ENCODE measurements at places on chromosomes 6 and 20.

DNA sequence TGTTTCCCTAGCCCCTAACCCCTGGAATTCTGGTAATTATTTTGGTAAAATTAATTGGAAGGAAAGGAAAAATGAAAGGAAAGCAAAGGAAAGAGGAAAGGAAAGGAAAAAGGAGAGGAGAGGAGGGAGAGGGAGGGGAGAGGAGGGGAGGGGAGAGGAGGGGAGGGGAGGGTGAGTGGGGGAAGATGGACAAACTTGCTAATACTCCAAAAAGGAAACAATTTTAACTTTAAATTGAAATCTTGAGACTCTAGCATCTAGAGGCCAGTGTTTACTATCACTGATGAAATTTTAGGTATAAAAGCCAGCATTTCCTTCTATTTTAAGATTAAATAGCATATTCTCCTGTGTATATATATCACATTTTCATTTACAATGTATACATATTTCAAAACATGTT is 156.5 kb downstream of the COL12A1 start:
- DNase-seq: no peak

DNA sequence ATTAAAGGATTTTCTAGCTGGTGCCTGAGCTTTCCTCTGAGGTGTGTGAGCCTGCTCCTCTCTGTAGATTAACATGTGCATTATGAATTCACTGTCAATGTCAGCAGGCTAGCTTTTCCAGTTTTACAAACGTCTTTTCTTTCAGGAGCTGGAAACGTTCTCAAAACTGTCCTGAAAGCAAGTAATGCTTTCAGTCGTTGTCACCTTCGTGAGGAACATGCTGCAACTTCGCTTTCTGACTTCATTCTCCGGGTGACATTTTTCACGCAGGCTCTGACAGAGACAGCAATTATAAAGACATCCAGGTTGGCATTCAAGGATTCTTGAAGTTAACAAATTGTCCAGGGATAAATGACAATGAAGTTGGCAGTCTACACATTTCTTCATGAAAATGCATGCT is 671.5 kb downstream of the DHX35 start:
- no peak for DNase-seq

DNA sequence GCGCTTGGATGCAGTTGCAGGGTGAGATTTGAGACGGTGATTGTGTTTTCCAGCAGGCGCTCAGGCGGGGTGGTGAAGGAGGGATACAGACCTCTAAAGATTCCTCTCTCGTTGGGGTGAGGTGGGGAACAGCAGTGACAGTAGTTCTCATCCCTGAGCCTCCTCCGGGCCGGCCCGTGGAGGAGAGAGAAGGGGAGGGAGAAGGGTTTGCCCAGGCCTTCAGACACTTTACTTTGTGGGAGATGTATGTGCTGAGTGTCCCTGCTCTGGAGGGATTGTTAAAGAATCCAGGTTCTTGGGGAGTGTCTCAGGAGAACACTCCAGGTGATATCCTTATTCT is 41.0 kb downstream of the PSMB9 start:
- no peak for DNase-seq

DNA sequence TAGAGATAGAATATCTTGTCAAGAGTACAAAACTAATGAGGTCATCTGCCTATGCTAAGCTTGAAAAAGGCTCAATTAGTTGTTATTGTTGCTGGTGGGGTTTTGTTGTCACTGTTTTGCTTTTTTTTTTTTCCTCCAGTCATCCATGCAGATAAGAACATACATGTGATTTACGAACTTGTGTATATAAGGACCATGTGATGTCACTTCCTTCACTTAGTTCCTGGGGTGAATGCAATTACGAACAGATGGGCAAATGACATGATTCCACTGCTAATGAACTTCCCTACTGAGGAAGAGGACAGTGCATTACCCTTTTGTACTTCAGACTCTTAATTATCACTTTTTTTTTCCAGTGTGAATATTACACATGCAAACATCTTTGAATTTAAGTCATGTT is 1175.3 kb upstream of the GJE1 start:
- DNase-seq: no peak

- no peak for DNase-seq
These were observed 1.9 kb downstream of the ACTL10 start for GRCh38 chr20:33668466-33669155.

GRCh38 chr20:10763112-10763511 is 89.3 kb upstream of the JAG1 start:
- no peak for DNase-seq

GRCh38 chr6:13044390-13044789 is 283.9 kb downstream of the TBC1D7 start:
- DNase-seq: no peak

- DNase-seq: no peak
These were observed 84.7 kb upstream of the GJE1 start for GRCh38 chr6:142047934-142048592.

DNA sequence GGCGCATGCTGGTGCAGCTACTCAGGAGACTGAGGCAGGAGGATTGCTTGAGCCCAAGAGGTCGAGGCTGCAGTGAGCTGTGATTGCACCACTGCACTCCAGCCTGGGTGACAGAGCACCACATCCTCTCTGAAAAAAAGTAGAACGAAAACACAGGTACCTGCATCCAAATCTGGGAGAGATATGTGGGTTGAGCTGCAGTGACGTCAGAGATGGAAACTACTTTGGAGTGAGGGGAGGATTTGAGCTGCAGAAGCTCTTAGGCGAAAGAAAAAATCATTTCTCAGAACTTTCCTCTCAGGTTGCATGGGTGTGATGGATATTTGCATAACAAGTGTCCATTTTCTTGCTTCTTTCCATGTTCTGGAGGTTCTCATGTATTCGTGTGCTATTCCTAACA is 4.0 kb upstream of the TULP1 start:
- no peak for DNase-seq

DNA sequence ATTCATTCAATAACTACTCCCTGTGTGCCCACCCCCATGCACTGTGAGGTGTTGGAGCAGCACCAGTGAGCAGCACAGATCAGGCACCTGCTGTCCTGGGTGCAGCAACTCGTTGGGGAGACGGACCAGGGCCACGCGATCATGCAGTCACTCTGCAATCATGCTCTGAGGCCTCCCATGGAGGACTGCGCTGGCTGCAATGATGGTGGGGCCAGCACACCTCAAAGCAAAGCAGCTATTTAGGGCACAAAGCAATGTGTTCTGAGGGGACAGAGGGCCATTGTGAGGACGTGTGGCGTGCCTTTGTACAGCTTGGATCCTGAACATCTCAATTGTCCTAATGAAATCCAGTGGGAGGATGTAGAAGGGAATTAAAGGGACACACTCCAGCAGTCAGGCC is 41.0 kb upstream of the MPC1 start:
- DNase-seq: no peak

DNA sequence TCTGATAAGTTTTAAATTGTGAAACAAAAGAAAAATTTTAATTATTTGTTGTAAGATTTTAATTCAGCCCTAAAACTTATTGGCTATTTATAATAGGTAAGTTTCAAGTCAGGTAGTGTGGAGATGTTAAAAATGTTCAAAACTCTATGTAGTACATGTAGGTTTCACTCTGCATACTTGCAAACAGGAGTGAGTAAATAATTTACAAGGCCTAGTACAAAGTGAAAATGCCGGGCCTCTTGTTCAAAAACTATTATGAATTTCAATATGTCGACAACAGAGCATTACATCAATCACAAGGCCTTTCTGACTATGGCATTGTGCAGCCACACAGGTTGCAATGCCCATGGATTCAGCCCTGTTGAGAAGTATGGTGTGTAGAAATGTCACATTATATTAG is 80.9 kb upstream of the GRIK2 start:
- DNase-seq: no peak

DNA sequence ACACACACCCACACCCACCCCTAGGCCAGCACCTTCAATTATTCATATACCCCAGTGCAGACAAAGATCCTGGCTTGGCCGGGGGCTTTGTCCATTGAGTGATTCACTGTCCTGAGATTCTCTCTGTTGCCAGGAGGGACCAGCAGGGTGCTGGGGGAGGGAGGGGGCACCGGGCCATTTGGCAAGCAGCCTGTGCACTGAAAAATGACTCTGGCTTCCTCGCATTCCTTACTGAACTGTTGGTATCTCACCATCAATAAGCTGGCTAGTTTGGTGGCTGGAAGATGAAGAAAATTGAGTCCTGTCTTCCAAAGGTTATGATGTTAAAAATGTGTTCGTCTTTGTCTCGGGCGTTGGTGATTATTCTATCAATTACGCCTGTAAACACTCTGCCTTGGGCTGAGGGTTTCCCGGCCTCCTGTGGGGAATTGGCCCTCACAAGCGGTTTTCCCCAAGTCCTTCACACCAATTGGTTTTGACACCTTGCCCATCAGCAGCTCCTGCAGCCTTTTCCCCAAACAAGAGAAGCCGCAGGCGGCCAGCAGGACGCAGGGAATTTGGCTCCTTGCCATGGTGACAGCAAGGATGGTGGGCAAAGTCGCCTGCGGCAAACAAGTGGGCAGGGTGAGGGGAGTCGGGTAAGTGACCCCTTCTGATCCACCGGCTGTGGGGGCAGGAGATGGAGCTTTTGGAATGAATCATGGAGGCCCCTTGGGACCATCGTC is 4.9 kb downstream of the VSTM2L start:
- DNase-seq: no peak

DNA sequence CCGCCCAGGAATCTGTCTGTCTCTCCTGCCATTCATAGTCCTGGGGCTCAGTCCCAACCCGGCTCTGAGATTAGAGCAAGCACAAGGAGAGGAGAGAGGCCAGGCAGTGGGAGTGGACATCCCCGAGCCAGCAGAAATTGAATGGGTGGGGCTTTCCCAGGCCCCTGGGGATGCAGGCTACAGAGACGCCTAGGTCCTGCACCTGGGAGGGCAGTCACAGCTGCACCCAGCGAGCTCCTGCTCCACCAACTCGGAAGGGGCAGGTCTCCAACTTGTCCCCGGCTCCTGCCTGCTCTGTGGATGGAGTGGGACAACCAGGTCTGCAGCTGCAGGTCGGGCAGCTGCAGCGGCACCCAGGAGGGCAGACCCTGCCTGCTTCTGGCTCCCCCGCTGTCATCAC is 11.1 kb upstream of the AIG1 start:
- DNase-seq: no peak

GRCh38 chr6:11766589-11767450 is 11.8 kb downstream of the ADTRP start:
- no peak for DNase-seq

DNA sequence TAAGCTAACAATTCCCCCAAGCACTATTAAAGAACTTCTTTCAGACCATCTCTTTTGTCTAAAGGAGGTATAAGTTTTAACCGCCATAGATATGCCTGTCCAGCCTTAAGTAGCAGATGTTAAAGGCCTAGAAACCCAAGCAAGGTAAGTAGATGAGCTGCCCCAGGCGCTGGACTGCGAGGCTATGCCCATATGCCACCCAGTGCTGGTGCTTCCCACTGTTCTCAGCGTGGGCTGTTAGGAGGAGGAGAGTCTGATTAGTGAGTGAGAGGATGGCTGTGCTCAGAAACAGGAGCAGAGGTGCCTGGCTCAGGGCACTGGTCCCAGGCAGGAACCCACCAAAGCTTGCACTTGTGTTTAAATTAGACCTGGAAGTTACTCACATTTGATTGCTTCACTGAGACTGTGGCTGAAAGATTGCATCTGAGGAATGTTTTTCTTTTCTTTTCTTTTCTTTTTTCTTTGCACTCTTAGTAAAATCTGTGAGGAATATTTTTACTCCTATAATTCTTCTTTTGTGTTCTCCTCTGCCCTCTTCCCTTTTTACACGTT is 32.2 kb downstream of the PRPH2 start:
- no peak for DNase-seq

DNA sequence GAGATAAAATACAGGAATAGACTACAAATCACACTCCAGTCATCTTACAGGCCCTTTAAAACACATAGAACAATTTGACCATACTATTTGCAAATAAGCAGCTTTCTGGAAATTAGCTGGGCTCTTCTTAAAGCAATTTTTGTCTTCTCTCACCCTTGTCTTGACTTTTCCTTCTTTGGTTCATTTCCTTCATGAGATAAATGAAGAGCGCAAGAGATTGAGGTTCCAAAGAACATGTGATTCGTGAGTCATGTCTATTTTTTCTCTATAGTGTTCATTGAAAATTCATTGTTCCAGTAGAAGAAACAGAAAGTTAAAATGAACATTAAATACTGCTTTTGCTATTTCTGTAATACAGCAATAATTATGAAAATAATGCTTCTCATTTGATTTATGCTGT is 33.9 kb downstream of the PRDM1 start:
- DNase-seq: no peak

- no peak for DNase-seq
These were observed 14.6 kb downstream of the CCM2L start for GRCh38 chr20:32024683-32025295.

DNA sequence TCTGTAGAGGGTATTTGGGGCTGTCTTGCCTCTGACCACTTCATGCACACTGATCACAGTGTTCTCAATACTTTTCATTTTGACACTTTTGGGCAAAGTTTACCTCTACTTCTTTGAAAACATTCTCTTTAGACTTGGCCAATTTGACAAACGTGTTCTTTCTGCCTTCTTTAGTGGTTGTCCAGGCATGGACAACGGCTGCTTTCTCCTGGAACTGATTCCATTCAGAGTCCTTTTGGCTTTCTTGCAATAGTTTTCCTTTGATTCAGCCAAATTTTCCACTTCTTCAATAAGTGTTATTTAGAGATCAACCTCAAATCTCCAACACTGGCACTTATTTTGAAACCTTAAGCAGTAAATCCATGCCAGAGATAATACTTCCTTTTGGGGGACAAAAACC is 6.7 kb upstream of the CST9 start:
- no peak for DNase-seq

DNA sequence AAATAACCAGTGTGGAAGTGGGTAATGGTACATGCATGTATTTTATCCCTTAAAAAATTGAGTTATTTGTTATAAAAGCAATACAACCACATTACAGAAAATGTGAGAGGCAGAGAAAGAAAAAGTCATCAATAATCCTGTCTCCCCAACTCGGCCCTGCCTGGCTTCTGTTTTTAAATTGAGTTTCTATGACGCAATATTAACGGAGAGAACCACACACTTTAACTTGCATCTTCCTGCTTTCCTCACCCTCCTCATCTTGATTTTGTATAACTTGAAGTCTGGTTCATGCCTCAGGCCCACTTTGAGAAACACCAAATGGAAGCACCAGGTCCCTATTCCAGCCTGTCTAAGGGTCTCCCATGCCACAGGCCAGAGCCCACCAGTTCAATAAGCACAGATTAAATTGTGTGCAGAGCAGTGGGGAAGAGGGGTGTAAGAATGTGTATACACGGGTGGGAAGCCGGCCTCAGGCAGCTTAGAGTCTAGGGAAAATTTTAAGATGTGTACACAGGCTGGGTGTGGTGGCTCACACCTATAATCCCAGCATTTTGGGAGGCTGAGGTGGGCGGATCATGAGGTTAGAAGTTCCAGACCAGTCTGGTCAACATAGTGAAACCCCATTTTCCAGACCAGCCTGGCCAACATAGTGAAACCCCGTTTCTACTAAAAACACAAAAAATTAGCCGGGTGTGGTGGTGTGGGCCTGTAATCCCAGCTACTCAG is 15.9 kb downstream of the KCNK5 start:
- no peak for DNase-seq

GRCh38 chr6:157989541-157990289 is 8.1 kb downstream of the SYNJ2 start:
- no peak for DNase-seq

GRCh38 chr6:53281518-53282215 is 67.1 kb downstream of the ELOVL5 start:
- no peak for DNase-seq

GRCh38 chr6:90364286-90364685 is 67.6 kb upstream of the BACH2 start:
- DNase-seq: no peak

All from neuronal stem cell (in vitro differentiated cells).